ENCODE measurements at places on chromosomes 5 and 9.

DNA sequence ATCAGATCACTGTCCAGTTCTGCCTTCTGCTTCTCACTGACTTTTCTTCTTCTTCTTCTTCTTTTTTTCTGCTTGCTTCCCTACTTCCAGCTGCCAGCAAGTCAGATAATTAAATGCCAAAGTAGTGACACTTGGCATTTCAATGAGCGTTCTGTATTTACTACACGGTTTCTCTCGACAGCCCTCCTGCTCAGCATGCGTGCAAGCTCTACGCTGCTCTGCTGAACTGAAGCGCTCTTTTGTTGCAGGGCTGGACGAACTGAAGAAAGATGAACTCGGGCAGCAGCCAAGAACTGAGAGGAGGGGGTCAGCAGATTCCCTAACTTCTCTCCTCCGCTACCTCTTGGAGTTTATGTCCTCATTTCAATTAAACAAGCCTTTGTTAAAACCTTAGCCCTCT lies 319.1 kb downstream of the GLIS3 start:
- DNase-seq: no peak

DNA sequence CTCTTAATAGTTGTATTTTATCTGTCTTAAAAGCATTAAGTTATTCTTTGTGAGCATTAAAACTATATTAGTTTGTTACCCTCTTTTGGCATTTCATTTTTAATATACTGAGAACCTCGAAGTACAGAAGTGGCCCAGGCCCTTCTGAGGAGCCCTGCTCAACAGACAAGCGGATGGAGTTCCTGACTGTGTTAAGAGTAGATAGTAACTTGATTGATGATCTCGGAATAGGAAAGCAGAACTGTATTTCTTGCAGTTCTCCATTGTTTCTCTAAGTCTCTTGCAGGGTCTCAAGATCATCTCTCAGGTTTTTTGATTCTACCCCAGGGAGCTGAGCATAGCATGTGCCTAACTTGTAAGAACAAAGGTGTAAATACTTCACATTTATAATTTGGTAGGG lies 139.6 kb downstream of the SMARCA2 start:
- no peak for DNase-seq

- DNase-seq: no peak
Observed at GRCh38 chr5:113293068-113293974, 141.5 kb downstream of the TSSK1B start.

- DNase-seq: no peak
Observed at GRCh38 chr9:40907657-40908624, 220.5 kb downstream of the FOXD4L6 start.

DNA sequence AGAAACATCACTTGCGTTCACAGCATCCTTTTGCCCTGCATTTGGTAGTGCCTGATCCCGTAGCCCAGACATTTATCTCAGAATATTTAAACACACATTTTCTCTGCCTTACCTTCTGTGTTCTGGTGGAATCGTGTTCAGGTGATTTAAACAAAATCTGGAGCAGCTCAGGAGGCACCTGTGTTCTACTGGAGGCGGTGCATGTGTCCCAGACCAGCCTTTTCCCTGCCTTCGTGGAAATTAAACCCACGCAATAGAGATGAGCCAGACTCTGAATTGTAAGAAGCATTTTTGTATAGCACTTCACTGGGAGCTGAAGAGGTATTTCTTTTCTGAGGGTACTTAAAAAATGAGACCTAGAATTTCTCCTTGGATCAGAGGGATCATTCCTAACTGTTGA lies 212.5 kb downstream of the MAST4 start:
- DNase-seq: no peak

GRCh38 chr5:117266280-117266679 lies 691.7 kb upstream of the SEMA6A start:
- DNase-seq: no peak

DNA sequence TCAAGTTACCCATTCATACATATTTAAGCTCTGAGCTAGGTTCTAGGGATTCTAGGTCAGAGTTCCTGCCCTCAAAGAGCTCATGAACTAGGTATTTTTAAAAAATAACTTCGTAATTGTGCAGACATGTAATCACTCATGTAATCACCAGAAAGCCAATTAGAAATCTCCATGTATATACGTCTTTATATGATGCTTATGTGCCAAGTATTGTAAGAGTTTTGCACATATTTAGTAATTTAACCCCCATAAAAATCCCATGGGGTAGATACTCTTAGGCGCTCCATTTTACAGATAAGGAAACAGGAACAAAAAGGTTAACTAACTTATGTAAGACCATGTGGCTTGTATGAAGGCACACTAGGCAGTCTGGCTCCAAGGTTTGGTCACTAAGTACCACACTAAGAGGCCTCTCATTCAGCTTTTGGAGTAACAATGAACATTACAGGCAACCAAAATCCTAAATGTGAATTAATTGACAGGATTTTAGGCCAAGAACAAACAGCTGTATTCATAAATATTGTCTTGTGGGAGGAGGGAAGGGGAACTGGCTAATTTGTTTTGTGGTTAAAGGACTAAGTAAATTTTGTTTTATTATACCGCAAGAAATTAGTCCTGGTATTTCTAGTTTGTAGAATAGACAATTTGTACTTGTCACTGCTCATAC lies 1.7 kb upstream of the OTULINL start:
- DNase-seq: no peak

DNA sequence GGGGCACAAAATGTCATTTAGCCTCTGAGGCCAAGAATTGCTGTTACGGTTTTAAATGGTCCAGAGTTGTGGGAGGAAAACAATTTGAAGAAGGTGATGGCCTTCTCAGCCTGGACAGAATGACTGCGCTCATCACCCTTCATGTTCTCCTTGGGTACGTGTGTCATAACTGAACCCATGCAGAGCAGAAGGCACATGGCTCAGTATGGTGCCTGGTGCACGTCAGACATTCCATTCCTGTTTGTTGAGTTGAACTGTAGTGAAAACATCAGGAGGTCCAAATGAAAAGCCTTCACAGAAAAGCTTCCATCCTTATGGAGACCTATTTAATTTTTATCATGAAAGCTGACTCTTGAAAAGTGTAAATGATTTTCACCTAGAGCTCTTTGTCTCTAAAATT lies 133.2 kb downstream of the CFAP90 start:
- no peak for DNase-seq

DNA sequence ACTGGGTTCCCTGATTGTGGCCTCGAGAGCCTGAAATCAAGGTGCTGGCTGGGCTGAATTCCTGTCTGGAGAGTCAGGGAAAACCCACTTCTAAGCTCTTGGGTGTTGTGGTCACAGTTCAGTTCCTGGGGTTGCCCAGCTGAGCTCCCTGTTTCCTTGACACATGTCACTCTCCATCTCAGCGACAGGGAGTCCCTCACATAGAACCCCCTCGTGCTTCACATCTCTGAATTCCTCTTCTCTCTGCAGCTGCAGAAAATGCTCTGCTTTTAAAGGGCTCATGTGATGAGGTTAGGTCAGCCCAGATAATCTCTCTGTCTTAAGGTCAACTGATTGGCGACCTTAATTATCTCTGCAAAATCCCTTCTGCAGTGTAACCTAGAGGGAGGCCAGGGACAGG lies 53.5 kb upstream of the NFIL3 start:
- DNase-seq: no peak

- DNase-seq: no peak
Observed at GRCh38 chr5:84436866-84437265, 52.2 kb upstream of the EDIL3 start.

GRCh38 chr5:56183506-56183905 lies 49.6 kb downstream of the ANKRD55 start:
- no peak for DNase-seq

DNA sequence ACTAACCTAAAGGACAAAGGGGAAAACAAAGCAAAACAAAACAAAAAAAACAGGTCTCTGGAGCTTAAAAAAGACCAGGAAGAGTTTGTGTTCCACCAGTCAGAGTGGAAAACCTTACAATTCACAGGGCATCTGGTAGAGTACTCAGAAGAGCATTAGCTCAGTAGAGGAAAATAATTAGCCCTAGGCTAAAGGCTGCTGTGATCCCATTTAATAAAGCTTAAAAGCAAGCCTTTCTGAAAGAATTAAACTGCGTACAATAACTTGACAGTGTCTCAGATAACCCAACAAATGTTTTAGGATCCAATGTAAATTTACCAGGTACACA lies 7.3 kb downstream of the ECM2 start:
- no peak for DNase-seq

- DNase-seq: no peak
Observed at GRCh38 chr5:147912011-147912410, 5.7 kb upstream of the C5orf46 start.

DNA sequence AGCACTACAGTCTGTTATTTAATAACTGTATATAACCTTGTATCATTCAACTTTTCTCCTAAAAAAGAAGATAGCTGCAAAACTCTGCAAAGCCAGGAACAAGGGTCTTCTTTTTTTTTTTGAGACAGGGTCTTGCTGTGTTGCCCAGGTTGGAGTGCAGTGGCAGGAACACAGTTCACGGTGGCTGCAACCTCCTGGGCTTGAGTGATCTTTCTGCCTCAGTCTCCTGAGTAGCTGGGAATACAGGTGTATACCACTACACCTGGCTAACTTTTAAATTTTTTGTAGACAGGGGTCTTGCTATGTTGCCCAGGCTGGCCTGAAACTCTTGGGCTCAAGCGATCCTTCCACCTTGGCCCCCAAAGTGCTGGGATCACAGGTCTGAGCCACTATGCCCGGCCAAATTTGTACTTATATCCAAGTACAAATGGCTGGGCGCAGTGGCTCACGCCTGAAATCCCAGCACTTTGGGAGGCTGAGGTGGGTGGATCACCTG lies 19.2 kb downstream of the RIOK2 start:
- DNase-seq: no peak

DNA sequence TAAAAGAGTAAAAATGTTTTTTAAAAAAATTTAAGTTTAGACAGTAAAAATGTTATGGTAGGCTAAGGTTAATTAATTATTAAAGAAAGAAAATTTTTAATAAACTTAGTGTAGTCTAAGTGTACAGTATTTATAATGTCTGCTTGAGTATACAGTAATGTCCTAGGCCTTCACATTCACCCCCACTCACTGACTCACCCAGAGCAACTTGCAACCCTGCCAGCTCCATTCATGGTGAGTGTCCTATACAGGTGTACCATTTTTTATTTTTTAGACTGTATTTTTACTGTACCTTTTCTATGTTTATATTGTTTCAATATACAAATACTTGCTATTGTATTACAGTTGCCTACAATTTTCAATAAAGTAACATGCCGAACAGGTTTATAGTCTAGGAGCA lies 234.1 kb downstream of the AUH start:
- DNase-seq: no peak

GRCh38 chr9:94690344-94690743 lies 36.2 kb upstream of the AOPEP start:
- DNase-seq: no peak

DNA sequence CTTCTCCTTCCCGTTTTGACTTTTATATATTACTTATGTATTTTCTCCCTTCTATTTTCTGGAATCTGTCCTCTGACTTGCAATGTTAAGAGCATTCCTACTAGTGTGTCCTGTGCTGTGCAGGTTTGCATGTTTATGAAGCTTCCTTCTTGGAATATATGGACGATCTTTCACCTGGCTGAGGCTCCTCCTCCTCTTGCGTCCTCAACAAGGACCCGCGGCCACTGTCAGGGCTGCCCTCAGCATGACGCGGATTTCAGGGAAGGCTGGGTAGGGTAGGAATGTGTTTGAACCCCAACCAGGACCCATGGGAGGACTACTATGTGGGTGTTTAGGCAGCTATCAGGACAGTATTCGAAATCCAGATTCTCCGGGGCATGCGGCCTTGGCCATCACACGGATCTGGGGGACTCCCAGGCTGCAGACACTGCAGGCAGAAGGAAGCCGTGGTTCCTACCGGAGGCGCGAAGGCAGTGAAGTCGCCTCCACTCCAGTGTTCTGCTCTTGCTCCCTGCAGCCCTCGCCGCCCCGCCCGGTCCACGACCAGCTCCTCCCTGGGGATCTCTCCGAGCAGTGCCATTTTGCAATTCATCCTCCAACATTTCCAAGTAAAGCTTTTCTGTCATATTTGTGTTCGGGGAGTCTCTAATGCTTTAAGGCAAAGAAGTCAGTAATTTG lies 37.0 kb upstream of the OSMR start:
- DNase-seq: no peak

DNA sequence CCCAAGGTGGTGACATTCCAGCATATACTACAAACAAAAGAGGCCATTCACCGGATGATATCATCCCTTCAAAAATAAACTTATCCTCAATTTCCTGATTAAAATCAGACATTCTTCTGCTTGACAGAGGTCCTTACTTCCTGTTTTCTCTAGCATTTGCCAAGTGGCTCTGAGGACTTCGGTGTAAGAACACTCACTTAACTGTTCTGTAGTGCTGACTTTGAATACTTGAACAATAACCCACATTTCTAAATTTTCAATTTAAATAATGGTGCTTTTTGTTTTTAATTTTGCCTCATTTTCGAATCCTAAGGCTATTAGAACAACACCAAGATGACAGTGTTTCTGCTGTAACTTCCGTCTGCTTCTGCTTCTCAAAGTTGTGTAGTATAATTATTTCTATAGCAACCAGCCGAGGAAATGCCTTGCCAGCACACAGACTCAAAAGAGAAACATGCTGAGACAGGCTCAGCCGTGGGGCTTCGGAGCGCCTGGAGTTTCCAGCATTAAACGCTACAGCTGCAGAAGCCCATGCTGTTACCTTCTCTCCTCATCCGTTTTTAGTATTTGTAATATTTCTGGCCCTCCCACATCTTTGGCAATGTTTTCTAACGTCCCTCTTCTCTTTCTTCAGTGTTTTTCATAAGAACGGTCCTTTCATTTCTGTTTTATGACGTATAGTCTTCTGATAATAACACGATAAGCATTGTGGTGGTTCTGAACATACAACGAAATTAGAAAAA lies 19.5 kb upstream of the ANXA1 start:
- peak; percentile 65 for DNase-seq
